ENCODE measurements at places on chromosomes 3 and 15.

GRCh38 chr3:5022187-5022965, 43.1 kb downstream of the BHLHE40 start:
- DNase-seq: peak; percentile 50

- no peak for DNase-seq
Observed at GRCh38 chr15:34160735-34161134, 49.2 kb downstream of the KATNBL1 start.

GRCh38 chr3:61634678-61635077, 73.3 kb downstream of the PTPRG start:
- no peak for DNase-seq

- no peak for DNase-seq
Observed at GRCh38 chr3:190293621-190294020, 28.6 kb downstream of the CLDN1 start.

GRCh38 chr3:47421741-47422649, 41.2 kb downstream of the PTPN23 start:
- DNase-seq: peak; percentile 37

GRCh38 chr3:192850451-192850981, 67.1 kb downstream of the MB21D2 start:
- DNase-seq: peak; percentile 86

DNA sequence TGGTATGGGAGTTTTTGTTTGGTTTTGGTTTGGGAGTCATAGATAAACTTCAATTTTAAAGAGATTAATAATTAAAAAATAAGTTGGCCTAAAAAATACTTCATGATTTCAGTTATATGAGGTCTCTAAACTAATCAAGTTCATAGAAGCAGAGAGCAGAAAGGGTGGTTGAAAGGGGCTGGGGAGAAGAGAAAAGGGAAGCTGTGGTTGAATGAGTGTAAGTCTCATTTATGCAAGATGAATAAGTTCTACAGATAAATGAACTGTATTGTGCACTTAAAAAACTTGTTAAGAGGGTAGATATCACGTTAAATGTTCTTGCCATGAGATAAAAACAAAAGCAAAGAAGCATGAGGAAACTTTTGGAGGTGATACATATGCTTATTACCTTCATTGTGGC, 188.7 kb downstream of the NSUN3 start:
- DNase-seq: no peak

GRCh38 chr15:71601038-71601834, 209.1 kb upstream of the NR2E3 start:
- DNase-seq: no peak

- DNase-seq: peak; percentile 42
Observed at GRCh38 chr3:65402597-65402996, 636.1 kb downstream of the MAGI1 start.

DNA sequence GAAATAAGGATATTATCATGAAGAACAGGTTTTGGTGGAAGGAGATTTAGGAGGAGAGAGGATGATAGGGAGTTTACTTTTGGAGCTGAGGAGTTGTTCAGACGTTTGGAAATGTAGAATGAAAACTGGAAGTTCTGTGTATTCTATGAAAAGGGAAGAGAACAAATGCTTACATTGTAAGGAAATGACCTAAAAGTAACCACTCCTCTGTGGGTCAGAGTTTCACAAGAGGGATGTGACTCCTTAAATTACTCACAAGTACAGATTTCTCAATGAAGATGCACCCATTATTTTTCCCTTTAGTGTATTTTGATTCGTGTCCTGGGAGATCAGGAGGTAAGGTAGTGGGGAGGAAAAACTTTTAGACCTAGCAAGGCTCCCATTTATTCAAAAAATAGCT, 4.0 kb downstream of the RNF13 start:
- DNase-seq: peak; percentile 76

DNA sequence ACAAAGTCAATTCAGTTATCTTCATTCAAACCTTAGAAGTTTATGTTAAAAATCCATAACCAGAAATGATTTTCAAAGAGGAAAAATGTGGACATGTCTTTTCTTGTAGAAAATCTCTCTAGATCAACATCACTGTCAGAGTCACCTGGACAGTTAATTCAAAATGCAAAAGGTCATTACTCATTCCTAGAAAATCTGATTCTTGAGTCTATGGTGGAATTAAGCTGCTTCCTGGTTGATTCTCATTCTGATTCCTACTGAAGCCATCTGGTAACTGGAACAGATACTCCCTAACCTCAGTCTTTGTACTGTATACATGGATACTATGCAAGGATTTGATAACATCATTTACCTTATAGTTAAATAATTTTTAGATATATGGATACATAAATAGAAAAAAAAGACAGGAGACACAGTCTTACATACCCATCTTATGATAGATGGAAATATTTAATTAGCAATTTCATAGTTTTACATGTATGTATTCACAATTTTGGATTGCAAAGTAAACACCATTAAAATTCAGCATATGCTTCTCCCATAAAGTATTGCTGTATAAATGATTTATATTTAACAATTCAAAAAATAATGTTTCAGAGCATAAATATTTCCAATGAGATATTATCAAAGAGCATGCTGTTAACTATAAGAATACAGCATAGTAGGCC, 693.2 kb upstream of the CCDC54 start:
- no peak for DNase-seq

- DNase-seq: no peak
Observed at GRCh38 chr3:187169231-187169960, 27.9 kb upstream of the RTP1 start.

DNA sequence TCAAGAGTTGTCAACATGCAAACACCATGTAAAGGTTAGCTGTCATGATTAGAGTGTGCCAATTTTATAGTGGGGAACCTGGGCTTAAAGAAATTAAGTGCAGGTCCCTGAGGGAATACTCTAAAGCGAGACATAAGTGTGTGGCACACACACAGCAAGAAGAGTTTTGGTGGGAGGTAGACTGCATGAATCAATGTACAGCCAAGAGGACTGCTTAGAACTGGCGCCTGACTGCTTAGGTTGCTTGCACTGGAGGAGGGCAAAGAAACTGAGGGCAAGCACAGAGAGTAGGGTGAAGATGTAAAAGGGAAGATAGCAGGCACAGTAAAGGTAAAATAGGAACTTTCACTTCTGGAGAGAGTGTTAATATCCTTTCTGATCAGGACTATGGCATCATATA, 184.9 kb downstream of the SOX2 start:
- no peak for DNase-seq

DNA sequence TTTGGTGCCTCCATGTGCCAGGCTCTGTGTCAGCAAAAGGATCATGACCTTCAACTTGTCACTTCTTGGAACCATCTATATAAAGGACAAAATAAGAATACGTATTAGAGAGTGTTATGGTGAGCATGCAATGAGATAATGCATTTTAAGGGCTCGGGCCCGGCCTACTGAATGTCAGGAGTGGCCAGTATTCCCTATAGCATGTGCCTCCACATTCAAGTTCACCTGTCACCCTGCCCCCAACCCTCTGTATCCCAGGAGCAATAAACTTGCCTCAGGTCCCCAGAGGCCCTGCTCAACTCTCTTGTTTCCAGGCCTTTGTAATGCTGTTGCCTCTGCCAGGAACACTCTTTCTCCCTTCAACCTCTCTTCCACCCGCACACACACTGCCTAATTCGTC, 90.2 kb upstream of the SLC6A11 start:
- DNase-seq: no peak

GRCh38 chr3:122325769-122326168, 721 bp downstream of the CSTA start:
- DNase-seq: no peak

DNA sequence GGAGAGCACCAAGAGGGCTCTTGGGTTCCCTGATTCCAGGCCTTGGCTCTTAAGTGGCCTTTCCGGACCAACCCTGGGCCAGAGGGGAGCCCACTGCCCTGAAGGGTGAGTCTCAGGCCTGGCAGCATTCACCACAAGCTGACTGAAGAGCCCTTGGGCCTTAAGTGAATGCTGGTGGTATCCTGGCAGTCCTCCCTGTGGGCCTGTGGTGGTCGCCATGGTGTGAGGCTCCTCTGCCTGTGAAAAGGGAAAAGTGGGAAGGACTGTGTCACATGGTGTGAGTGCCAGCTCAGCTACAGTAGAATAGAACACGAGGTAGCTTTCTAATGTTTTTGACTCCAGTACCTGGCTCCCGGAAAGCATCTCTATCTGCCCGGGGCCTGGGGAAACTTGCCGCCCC, 15.3 kb downstream of the CHDH start:
- no peak for DNase-seq

DNA sequence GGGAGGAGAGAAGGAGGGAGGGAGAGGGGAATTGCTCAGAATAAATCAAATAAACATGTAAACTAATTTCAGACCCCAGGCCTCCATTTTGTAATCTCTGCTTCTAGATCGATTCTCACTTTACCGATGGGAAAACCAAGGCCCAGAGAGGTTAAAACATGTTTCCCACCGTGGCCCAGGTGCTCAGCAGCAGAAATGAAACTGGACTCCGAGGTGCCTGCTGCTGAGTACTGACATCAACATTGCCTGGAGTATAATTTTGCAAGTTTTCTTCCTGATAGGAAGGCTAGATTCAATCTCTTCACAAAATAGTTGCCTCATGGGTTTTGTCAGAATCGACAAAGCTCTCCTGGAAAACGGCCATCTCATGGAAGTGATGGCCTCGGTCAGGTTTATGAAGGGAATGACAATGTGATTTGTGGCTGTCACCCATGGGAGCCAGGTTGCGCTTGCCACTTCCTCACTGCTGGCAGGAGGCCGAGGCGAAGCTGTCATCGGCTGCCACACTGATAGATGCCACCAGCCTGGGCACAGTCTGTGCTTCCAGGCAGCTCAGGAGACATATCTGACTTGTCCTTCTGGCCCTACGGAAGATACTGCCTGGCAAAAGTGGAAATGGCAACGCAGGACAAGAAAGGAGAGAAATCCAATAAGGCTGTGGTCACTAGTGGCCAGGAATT, 133.1 kb upstream of the LRRN1 start:
- no peak for DNase-seq

GRCh38 chr3:66602691-66603090, 101.9 kb upstream of the LRIG1 start:
- no peak for DNase-seq

DNA sequence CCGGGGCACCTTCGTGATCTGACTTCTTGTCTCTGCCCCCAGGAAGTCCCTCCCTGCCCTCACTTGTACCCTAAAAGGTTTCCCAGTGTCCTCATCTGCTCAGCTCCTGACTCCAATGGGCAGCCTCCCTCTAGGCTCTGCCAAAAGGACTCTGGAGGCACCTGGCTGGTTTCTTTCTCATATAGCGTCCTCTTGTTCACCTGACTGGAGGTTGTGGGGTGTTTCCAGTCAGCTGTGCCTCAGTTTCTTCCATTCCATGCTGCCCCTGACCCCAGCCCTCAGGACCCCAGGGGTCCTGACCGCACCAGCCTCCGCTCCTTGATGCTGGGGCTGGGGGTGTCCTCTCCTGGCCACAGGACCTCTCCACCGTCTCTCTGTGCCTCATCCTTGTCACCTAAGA, 2.5 kb downstream of the PRR23E start:
- DNase-seq: no peak

- no peak for DNase-seq
Observed at GRCh38 chr15:58021332-58022230, 43.9 kb downstream of the ALDH1A2 start.

DNA sequence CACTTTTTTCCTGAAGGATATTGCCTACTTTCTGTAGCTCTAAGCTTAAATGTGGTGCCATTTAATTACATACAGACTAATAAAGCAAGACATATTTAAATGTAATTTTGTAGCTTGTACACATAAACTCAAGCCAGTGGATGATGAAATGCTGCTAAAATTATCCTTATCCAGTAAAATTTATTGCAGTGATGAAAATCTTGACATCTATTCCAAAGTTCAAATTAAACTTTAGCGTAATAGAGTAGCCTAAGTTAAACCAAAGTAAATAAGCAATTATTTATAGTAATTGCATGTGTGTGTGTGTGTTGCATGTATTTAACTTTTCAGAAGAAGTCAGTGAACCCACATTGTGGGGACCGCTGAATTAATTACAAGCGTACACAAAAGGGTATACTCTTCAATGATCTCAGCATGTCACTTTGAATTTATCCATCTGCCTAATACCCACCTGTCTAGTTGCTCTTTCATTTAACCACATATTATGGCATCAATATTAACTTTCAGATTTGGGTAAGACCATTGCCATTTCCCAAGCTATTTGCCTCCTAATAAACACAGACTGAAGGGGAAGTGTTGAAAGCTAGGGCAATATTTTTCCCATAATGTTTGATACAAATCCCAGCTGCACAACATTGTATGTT, 85.0 kb downstream of the MECOM start:
- DNase-seq: no peak

GRCh38 chr3:134076851-134077250, 47.1 kb upstream of the SLCO2A1 start:
- DNase-seq: no peak

GRCh38 chr3:25831578-25831977, 41.7 kb downstream of the OXSM start:
- peak; percentile 46 for DNase-seq

- DNase-seq: no peak
Observed at GRCh38 chr3:179961703-179962078, 75.0 kb downstream of the PEX5L start.

DNA sequence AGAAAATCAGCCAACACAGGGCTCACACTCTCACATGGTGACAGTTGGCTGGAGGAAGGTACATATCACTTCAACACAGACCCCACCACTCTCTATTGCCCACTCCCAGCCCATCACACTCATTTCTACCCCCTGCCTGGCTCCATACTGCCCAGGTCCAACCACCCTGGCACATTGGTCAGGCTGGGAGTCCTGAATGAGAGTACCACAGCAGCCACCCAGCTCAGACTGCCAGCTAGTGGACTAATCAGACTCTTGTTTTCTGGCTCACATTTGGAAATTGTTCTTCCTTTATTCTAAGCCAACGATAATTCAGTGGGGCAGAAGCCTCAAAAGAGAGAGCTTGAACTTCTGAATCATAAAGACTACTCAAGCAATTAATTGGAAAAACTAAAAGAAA, 20.0 kb downstream of the MRPL46 start:
- DNase-seq: no peak

DNA sequence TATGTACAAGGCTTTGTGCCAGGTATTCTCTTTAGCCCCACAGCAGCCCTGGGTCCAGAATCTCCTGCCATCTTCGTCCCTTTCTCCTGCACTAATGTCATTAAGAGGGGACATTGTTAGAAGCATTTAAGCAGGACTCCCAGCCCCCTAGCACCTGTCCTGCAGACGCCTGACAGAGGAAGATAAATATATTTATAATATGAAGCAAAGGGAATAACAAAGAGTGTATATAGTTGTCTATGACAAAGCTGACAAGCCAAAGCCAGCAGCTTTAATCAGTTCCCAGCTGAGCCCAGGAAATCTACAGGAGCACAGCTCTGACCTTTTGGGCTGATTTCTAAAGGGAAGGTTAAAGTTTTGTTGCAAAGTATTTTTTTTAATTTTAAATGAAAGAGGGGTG, 96.0 kb downstream of the MEGF11 start:
- DNase-seq: no peak

DNA sequence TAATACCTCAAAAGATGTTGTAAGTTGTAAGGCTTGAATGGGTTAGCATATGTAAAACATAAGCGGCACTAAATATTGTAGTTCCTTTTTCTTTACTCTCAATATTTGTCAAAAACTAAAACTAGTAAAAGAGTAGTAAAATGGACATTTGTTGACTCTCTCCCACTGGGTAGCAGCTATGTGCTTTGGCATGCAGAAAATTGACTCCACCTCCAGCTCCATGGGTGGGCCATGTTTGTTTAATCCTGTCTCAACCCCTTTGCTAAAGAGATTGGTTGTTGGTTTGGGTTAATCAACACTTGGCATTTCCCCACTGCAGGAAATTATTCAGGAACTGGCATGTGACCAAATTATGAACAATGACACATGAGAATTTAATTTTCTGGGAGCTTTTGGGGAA, 114.8 kb downstream of the EOMES start:
- no peak for DNase-seq

GRCh38 chr3:39142067-39142466, 11.3 kb downstream of the CSRNP1 start:
- no peak for DNase-seq
